ENCODE measurements at places on chromosomes 11 and 22.

- no peak for DNase-seq
Observed at GRCh38 chr11:127035824-127036223, 35.3 kb upstream of the KIRREL3 start.

DNA sequence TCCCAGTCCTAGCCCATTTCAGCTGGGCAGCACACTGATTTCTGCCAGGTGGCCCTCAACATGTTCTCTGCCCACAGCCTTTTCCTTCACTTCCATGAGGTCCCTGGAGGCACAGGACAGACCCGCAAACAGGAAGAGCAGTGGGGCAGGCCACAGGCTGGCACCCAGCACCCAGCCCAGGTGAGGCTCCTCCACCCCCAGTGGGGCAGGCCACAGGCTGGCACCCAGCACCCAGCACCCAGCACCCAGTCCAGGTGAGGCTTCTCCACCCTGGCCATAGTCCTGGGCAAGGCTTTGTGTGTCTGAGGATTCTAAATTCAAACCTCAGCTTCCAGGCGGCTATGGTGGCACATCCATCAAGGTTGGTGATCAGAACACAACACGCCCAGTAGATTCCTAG, 1413.0 kb downstream of the BRD1 start:
- no peak for DNase-seq

DNA sequence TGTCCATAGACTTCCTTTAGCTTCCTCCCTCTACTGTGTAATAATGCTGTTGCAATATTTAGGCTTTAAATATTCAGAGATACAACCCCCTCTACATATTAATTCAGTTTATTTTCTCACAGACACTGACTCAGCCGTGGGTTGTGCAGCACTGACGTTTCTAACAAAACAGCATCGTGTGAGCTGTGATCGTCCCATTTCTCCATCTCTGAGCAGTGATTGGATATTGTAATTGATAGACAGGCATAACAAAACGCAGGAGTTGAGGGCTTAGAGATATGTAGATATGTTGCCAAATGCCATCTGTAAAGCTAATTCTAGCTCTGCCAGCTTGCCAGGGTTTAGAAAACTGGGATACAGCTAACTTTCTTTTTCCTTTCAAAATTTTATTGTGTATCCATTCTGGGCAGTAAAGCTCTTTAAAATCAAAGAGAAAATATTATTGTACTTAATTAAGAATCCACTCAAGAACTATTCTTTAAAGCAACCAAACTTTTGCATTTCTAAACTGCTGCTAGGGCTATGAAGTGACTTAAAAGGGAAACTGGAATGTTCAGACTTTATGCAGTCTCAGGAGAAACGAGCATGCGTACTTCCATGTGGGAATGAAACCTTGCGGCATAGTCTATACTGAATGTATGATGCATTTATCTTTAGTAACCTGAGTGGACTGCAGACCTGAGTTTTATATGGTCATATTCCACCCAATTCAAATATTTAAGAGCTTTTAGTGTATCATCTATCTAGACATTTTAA, 22.7 kb downstream of the BTBD10 start:
- DNase-seq = no peak

DNA sequence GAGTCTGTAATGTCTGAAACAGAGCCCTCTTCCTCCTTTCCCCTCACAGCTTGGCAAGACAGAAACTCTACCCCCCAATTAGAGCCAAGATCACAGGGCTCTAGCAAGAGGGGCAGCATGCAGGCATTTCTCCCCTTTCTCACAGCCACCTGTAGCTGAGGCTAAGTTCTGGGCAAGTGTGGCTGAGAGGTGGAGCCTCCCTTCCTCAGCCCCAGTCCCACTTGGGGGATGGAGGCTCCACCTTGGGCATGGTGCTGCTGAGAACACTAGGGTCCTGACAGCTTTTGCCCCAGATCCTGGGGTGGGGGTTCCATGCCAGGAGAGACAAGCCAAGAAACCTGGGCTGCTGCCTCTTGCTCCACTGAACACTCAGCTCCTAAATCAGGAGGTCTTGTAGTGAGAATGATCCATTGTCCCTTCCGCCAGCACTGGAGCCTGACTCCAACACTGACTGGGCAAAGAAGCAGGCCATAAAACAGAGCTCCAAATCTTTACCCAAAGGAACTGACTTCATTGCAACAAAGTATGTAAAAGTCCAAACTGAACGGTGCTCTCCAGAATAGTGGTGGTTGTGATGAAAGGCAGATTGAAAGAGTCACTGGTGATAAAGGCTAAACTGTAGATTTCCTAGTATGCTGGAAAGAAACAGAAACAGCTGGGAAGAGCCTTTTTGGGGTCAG, 25.6 kb downstream of the NARS2 start:
- DNase-seq = no peak

GRCh38 chr11:110023711-110024110, 69.5 kb upstream of the ZC3H12C start:
- DNase-seq = no peak

- no peak for DNase-seq
Observed at GRCh38 chr11:80165744-80166143, 724.9 kb upstream of the TENM4 start.

- DNase-seq = no peak
Observed at GRCh38 chr22:27046086-27046485, 388.7 kb downstream of the MIAT start.

DNA sequence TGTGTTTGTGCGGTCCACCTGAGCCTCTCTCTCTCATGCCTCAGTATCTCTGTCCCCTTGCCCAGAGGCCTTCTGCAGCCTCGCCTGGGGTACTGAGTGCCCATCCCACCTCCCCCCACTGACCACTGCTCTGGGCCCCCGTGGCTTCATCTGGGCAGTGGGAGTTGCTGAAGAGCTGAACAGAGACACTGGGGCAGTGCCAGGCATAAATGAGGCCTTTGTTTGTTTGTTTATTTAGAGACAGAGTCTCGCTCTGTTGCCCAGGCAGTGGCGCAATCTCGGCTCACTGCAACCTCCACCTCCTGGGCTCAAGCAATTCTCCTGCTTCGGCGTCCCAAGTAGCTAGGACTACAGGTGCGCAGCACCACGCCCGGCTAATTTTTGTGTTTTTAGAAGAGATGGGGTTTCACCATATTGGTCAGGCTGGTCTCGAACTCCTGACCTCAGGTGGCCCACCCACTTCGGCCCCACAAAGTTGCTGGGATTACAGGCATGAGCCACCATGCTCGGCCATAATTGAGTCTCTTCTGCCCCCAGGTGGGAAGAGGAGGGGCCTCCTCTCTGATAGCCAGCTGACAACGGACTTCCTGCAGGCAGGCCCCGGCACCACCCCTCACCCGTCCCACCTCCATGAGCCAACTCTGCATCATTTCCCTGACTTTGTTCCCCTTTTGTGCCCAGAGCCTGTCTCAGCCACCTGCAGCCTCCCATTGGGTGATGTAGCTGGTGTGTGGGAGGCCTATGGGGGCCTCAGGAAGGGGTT, 9.3 kb downstream of the CRYBB3 start:
- DNase-seq = no peak

DNA sequence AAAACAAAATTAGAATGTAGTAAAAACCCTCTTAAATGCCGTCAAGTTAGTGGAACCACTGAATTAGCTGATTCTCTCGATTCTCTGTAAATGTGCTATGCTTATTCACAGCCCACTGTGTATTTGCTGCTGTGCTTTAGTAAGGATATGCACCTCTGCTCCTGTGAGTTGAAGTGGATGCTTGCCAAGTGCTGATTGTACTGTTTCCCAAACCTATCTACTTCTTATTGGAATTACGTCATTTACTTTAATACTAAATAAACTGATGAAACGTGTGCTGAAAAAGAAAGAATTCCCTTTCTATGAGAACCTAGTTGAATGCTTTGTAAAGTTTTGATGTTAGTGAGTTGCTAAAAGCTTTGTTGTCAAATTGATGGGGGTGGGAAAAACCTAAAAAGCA, 158.4 kb downstream of the LRRC4C start:
- no peak for DNase-seq

- DNase-seq = no peak
Observed at GRCh38 chr11:58622344-58622743, at the start of gene CNTF. TSS of gene CNTF (plus strand) at chr11:58622665. CDS start at chr11:58622753, 88 bp downstream.

DNA sequence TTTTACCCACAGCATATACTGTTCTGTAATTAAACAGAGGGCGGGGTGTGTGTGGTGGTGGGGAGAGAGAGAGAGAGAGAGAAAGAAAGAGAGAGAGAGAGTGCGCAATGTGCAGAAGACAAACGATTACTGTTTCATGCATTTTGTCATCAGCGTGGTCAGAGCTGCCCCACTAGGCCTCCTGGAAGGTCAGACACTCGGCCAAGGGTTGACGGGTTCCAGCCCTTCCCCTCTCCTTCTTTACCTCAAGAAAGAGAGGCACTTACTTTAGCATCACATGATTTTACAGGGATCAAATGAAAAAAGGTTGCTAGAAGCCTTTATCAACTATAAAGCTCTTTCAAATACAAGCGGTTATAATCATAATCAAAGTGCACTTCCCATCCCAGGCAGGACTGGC, 269.2 kb upstream of the SORL1-AS1 start:
- DNase-seq = no peak

- DNase-seq = no peak
Observed at GRCh38 chr11:37861671-37862070, 1263.6 kb upstream of the RAG2 start.

GRCh38 chr11:63853476-63853875, 14.6 kb downstream of the MARK2 start:
- DNase-seq = no peak

- no peak for DNase-seq
Observed at GRCh38 chr11:869399-870126, 26.9 kb downstream of the TSPAN4 start.

DNA sequence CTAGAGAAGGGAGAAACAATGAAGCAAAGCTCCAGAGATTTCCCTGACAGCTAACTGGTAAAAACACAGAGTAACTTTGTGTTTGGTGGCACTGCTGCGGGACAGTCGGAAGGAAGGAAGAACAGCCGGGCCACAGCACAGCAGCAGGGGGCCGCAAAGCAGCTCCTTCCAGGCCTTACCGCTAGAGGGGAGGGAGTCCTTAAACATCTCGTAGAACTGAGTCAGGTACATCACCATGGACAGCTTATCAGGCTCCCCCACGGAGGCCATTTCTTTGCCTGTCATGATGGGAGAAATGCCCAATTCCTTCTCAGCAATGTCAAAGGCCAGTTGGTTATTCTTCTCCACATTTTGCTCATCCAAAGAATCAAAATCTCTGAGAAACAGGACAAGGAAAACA, 114.6 kb upstream of the BID start:
- DNase-seq = no peak

DNA sequence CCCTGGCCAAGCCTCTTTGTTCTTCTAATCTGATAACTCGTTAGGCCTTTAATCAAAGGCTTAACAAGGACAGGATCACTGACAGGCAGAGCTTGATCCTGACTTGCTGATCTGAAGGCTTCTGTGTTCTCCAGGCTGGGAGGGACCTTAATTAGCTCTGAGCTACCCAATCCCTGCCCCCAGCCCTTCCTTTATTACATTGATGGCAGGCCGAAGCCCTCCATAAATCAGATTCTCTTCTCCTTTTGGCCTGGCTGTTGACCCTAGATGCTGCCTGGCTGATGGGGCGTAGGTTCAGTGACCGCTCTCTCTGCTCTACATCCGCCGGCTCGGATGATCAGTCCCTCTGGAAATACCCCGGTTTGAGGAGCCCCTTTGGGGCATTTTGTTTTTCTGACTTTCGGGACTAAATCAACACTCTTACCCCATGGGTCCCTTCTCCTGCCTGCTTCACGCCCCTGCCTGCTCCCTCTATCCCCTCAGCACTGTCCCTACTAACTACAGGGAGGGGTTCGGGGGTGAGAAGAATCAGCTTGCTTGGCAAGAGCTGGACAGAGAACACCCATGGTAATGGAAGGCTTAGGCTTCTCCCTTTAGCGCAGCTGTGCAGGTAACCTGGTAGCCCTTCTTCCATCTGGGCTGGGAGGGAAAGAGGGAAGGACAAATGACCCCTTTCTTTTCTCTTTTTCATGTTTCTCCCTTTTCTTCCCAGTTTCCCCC, 10.0 kb upstream of the RRM1 start:
- DNase-seq = no peak

GRCh38 chr11:1230456-1231395, 7.9 kb downstream of the MUC5B start:
- no peak for DNase-seq

DNA sequence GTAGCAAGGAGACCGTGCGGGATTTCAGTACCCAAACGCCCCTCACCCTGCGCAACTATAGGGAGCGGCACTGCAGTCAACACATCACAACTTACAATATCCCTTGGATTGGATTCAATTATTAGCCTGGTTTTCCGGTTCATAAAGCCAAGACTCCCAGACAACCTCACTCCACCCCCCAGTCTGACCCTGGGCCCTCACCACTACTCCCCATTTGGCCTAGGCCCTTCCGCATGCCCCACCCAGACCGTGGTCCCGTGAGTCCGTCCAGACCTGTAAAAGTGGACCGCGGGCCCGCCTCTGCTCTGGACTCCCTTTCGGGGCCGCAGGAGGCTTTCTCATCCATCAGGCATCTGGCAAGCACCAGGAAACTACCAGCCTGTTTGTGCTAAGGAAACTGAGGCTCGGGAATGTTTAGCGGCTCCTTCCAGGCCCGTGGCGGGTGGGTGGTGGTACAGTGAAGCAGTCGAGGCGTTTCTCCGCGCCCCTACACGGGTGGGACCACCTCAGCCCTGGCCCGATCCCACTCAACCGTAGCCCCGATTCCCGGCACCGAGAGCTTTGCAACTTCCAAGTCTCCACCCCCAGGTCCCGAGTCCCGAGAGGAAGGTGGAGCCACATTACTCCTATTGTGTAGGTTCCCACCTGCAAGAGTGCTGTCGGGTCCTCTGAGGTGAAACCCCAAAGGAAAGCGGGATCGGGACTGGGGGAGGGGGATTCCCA, 679 bp upstream of the DPP3 start:
- peak; percentile 30 for DNase-seq

GRCh38 chr11:7964261-7964660, 986 bp downstream of the NLRP10 start:
- no peak for DNase-seq

DNA sequence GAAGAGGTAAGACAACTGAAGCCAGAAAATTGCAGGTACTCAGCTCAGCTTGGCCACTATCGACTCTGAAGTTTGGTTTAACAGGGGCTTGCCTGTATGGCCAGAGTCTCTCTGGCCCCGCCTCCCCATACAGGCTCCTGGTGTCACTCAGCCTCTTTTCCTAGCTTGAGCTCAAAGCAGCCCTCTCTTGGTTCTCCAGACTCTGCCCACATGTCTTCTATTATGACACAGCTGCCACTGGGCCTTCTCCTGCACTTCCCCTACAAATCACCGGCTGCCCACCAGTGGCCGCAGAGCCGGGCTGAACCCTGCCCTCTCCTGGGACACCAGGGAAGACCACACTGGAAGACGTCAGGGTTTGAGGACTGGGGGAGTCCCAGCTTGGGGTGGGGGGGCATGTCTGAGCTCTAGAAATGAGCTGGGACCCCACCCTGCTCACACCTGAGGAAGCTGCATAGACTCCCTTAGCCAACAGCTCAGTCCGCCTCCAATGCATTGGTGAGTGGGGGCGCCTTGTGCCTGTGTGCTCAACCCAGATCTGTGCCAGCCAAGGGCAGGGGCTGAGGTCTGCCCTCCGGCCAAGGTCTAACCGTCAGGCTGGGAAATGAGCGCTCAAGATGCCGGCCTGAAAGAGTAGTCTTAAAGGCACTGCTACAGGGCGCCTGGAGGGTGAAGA, 94.4 kb upstream of the LMO1 start:
- no peak for DNase-seq

DNA sequence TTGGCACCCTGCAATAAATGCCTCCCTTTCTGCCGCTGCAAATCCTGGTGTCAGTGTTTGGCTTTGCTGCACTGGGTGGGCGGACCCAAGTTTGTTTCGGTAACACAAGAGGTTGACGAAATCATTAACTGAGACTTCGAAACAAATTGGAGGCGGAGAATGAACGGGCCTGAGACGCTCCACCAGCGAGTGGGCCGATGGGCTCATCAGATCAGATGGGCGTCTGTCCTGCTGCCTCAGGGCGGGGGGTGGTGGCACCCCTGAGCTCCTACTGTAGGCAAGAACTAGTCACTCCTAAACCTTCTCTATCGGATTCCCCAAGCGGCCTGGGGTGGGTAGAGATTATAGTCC, 918 bp upstream of the CAPN5 start:
- peak; percentile 68 for DNase-seq
